ENCODE measurements at places on chromosomes 1 and 21.

DNA sequence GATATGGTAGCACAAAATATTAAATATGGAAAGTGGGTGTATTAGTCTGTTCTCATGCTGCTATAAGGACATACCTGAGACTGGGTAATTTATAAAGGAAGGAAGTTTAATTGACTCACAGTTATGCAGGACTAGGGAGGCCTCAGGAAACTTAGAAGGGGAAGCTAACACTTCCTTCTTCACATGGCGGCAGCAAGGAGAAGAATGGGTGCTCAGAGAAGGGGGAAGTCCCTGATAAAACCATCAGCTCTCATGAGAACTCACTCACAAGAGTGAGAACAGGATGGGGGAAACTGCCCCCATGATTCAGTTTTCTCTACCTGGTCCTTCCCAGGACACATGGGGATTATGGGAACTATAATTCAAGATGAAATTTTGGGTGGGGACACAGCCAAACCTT, 15.8 kb upstream of the BACE2 start:
- DNase-seq = no peak

DNA sequence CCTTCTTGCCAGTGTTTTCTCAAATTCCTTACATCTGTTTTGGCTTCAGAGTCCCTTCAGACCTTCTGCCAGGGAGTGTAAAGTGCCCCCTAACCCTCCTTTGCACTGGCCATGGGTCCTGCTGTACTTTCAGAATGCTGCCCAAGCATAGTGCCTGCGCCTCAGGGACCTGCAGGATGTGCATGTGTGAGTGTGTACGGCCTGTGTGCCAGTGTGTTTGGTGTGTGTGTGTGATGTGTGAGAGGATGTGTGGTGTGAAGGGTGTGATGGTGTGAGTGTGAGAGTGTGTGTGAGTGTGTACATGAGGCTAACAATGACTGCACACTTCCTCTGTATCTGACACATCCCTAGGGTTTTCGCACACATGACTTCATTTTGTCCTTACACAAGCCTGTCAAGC, 265.8 kb upstream of the RAB4A start:
- no peak for DNase-seq

- DNase-seq = no peak
Measured at GRCh38 chr1:182170891-182171461, 109.5 kb upstream of the ZNF648 start.

GRCh38 chr21:26041431-26042180, 129.0 kb downstream of the APP start:
- peak; percentile 75 for DNase-seq

DNA sequence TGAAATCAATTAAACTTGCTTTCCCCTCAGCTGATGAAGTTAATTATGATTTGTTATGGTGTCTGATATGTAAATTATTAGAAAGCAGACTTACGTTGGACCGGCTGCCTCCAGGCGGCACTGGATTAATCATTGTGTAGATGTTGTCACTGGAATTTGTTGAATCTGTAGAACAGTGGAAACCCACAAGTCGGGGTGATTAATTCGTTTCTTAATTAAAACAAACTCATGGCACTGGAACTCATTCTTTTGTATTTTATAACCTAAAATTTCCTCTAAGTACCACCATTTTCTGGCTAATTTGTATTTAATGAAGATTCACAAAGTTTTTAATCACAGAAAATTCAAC, 39.0 kb downstream of the MRPL37 start:
- DNase-seq = peak; percentile 60

DNA sequence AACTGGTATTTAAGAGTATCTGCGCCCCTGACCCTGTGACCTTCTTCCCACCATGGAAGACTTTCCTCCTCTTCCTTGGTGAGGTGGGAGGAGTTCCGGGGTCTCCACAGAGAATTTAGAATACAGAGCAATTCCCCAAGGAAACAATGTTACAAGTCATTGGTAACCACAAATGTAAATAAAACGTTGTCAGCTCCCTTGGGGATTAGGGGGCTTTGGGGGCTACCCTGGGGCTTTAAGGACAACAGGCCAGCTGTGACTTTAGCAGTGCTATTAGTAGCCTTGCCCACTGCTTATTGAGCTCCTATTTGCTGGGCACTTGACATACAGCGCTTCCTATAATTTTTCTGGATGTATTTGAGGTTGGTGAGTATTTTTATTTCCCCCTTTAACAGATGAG, 69.0 kb downstream of the IGSF21 start:
- DNase-seq = no peak

- DNase-seq = no peak
Measured at GRCh38 chr1:162372159-162373071, 4.2 kb downstream of the SPATA46 start.

DNA sequence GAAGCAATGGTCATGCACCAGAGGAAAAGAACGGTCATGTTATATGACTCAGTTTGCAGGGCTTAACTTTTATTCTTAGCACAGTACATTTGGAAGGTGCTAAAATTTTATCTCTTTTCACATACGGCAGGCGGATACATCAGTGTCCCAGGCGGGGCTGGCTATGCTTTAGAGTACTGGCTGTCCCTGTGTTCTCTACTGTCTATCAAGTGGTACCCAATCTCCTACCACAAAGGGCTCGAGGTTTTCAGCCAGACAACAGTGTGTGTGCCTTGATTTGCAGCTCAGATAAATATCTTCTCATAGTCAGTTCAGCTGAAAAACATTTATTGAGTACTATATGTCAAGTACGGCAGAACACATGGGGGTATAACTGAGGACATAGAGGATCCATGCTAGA, 65.3 kb downstream of the URB2 start:
- no peak for DNase-seq

DNA sequence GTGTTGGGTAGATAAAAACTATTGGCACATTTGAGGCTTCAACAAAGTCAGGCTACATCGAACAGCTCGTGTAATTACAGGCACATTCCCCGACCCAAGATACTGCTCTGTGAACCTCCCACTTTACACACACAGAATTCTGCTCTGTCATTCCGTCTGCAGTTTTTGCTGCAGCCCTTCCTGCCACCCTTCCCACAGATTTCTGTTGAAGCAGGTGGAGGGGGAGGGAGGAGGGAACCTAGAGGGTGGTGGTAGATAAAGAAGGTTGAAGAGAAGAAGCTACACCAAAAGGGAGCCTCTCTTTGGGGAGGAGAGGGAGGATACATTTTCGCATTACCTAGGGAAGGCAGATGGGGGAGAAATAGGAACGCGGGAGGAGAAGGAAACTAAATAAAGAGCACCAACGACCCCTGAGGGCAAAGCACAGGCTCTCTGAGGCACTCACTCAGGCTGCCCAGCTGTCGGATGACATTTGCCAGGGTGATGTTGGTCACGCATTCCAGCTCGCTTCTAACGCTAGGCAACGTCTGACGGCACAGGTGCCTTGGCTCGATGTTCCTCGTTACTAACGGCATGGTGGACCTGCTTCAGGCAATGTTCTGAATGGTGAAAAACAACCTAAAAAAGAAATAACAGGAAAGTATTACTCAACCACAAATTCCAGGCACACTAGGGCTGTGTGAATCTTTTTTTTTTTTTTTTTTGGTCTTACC, 36.0 kb downstream of the GPR3 start:
- DNase-seq = no peak

- no peak for DNase-seq
Measured at GRCh38 chr1:68314151-68314780, 81.9 kb upstream of the WLS start.

GRCh38 chr1:60527567-60527966, 454.0 kb upstream of the C1orf87 start:
- DNase-seq = no peak

DNA sequence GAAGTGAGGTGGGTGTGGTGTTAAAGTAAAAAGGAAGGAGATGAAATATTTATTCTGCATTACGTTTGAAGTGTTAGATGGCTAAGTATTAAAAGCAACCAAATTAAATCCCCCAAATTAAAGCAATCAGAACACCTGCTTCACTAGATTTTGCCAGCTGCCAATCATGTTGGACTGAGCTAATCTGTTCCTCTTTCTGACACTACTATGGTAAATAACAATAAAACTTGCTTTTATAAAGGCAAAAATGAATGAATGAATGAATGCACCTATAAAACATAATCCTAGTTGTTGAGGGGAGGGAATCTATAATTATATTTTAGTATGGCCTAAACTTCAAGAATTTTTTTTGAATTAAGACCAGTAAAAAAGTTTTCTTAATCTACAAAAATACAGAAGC, 51.0 kb downstream of the RAB3GAP2 start:
- DNase-seq = no peak

DNA sequence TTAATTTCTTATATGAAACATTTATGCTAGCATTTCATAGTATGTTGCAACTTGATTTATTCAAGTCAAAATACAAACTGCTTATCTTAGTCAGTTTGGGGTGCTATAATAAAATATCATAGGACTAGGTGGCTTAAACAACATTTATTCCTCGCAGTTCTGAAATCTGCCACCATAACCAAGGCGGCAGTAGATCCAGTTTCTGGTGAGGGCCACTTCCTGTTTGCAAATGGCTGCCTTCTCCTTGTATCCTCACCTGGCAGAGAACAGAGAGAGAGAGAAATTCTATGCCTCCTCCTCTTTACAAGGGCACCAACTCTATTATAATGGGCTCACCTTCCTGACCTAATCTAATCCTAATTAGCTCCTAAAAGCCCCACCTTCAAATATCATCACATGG, 76.1 kb upstream of the RGS2 start:
- no peak for DNase-seq

DNA sequence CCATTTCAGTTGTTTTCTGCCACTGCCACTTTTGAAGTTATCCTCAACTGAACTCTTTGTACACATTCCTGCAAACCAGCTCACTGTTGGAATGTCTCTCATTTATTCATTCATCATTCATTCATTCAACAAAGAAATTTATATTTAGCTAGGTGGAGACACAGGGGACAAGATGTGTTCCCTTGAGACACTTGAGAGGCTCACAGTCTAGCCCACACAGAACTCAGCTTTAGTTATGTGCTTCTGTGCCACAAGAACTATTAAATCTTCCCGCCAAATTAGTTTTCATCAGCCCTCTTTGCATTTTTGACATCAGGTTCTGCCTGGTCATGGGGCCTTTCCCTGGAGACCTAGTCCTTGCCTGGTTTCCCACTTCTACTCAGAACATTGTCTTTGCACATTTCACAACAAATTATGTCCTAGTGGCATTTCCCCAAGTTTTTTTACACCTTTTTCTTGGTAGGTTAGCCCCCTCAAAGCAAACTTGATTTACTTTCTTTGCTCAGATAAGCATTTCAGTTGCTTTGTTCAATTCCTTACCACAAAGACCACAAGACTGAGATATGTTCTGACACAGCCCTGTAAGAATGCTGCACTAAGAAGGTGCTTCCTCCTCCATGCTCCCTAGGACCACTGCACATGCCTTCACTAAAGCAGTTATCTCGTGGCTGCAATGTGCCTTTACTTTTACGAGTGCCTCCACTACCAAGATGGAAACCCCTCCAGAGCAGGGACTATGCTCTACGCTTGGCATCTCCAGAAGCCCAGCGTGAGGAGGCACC, 31.0 kb downstream of the ILDR2 start:
- peak; percentile 82 for DNase-seq

DNA sequence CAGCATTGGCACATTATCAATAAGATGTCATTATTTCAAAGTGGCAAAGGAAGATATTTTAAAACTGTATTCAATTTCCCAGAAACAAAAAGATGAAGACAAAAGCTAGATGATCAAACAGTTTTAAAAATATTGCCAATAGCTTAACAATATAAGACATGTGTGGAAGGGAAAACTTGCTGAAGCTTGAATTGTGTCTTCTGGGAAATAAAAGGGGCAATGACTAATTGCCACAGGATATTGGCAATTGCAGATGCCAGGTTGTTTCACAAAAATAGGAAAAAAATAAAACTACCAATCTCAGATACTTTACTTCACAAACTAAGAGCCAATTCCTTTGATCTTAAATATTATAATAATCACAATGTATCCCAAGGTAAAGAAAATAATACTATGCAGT, 679.8 kb upstream of the ADAMTS5 start:
- DNase-seq = no peak

DNA sequence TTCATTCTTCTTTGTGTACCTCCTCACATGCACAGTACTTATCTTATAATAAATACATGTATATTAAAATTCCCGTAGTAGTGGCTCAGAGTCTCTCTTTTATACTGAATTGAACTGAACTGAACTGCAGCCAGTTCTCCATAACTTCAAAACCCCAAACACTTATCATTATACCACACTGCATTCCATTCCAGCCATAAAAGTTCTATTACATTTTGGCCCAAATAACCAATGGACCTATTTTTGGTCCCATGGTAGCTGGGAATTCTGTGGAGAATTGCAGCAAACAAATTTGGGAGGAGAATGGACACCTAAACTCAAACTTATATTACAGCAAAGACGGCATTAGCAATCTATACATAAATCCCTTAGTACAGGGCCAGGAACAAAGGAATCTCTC, 86.6 kb upstream of the C1orf87 start:
- no peak for DNase-seq

GRCh38 chr1:202207292-202207691, 13.7 kb downstream of the LGR6 start:
- peak; percentile 45 for DNase-seq

Data from fibroblast of skin of right biceps (primary cell).